ENCODE measurements at places on chromosomes 5 and 9. TPM values are rescaled to one million over a fixed set of nuclear protein-coding genes. Genes with fewer than 3 reads are reported as not detected.

- DNase-seq = no peak
These were observed 31.8 kb downstream of the DNAI1 start for GRCh38 chr9:34490360-34490759.

GRCh38 chr5:97418462-97418861 is 235.4 kb upstream of the RIOK2 start:
- DNase-seq = no peak

The NREP gene
- 8.4 TPM for total RNA-seq

DNA sequence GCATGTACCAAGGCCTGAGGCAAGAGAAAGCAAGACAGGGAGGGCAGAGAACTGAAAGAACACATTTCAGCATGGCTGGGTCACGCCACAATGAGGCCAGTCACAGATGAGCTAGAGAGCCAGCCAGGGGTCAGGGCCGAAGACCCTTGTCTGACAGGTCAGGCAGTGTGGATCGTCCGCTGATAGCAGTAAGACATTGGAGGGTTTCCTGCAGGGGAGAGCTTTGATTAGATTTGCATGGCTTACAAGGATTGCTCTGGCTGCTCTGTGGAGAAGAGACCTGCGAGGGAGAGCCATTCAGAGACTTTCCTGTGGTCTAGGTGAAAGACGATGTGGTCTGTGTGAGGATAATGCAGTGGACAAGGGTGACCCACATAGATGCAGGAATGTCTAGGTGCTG is 93.1 kb downstream of the RALGPS1 start:
- DNase-seq = no peak

The IRX2 gene
- total RNA-seq = not detected

The MRPL41 gene
- 11.5 TPM for total RNA-seq

The ADAMTS19 gene
- total RNA-seq = not detected
